ENCODE measurements at places on chromosomes 12 and 14.

DNA sequence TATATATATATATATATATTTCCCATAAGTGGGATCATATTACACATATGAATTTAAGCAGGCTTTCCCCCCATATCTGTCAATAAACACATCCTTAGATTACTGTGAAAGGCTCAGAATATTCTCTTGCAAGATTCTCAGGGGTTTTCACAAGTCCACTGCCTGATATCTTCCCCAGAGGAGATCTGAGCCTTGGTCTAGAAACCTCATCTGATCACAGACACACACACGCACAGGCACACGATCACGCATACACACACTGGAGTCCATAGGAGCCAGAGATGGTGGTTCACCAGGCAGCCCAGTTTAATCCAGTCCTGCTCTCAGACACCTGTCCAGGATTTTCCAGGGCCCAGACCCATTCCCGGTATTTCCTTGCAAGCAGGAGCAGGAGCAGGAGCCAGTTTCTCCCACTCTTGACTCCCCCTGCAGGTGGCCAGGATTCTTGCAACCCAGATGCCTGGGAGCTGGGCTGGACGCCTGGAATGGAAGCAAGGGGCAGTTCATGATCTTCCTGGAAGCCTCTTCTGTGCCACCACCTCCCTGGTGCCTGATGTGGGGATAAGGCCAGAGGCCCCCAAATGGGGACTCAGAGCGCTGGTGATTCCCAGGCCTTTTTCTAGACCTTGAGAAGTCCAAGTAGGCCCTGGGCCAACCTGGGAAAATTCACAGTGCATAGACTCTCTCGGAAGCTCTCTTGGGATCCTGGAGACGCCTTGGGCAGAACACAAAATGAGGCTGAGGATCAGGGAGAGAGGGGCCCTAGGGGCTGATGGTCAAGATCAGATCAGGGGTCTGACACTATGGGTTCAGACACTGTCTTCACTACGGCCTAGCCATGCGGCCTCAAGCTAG lies 16.5 kb upstream of the KRT78 start:
- DNase-seq = peak; percentile 59

DNA sequence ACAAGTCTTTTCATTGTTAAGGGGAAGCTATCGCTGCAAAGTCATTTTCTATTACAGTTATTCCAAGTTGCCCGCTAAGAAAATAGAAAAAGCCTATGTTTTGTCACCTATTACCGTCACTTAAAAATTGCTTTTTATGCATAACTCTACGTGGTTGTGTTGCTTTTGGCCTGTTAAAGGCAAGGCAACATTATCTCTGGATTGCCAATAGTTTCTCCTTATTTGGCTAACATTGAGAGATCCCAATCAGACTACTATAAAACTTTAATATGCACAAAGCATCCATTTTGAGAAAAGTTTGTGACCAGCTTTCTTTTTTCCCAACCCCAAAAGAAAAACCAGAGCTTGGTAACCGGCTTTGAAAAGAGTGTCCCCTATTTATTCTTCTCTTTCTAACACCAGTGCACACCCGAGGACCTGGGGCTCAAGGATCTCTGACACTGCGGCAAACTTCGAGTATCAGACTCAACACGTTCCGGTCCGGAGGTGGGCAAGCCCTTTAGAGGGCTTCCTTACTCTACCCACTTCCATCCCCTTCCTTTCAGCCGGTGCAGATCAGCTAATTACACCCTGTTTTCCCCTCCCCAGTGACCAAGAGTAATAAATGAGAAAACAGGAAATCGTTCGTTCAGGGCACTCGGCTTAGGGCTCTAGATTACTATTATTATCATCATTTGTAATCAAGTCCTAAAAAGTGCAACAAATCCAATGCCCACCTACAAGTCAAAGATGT lies 1.2 kb downstream of the PPP1R12A start:
- DNase-seq = peak; percentile 12

- no peak for DNase-seq
Observed at GRCh38 chr12:94080341-94081009, 67.9 kb upstream of the PLXNC1 start.

DNA sequence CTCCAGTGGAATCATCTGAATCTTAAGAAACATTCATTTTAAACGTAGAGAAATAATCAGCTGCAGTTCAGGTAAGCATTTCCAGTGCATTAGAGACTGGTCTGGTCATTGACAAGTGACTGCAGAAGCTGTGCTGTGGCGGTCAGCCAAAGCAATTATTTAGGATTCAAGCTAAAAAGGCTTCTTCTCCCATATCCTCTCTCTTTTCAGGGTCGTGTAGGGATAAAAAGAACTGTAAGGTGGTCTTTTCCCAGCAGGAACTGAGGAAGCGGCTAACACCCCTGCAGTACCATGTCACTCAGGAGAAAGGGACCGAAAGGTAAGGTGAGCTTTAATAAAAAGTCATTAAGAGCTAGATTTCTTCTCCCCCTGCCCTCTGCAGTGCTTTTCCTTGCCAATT lies 48.1 kb downstream of the MSRB3 start:
- no peak for DNase-seq

DNA sequence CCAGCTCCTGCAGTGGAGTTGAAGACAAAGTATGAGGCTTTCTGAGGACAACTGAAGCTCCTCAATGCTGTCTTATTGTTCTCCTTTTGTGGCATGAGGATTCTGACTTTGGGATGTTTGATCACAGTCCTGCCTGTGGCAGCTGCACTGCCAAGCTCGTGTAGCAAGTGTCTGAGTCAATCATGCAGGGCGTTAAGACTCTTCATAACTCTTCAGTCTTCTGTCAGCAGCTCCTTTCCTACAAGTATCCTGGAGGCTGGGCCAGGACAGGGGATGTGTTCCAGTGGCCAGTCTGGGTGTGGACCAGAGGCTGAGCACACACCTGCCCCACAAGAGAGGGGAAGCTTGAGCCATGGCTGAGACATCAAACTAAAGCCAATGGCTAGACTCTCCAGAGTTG lies 94.3 kb downstream of the PELI2 start:
- DNase-seq = no peak

DNA sequence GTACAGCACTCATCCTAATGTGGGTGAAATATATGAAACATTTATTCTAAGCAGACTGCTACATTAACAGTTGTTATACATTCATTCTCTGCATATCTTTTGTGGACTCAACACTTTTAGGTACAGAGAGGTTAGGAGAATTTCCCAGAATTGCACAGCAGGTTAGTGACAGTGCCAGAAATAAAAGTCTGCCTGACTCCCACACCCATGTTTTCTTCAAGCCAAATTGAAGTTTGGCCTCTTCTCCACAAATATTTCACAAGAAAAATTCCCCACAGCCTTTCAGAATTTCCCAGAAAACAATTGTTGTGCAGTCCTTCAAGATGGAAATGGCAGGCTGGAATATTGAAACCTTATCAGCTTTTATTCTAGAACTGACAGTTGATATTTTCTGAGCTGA lies 464.8 kb downstream of the RAD51B start:
- DNase-seq = no peak

GRCh38 chr12:6700646-6701051 lies at the start of gene PIANP:
Gene PIANP (minus strand): TSS chr12:6700815. CDS start chr12:6698061, 2,754 bp downstream.
- no peak for DNase-seq

GRCh38 chr12:66032739-66033138 lies 97.8 kb downstream of the LLPH start:
- DNase-seq = no peak

GRCh38 chr12:63846238-63846967 lies 1.9 kb downstream of the SRGAP1 start:
- no peak for DNase-seq

DNA sequence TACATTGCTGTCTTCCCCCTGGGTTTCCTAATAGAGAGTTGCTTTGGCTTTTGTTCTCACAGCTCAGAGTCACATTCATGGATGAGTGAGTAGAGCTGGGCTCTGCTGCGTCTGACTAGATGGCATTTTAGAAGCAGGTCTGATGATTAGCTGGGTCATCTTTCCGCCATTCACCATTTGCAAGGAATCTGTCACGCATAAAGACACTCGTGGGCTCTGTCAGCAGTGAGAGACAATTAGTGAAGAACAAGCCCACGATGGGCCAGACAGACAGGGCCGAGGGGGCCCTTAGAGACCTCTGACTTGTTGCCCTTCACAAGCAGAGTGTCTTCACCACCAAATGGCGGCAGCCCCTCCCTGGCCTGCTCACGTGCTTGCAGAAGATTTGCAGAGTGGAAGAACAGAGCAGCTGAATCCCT lies 175.0 kb downstream of the CRADD start:
- DNase-seq = no peak

GRCh38 chr14:21191809-21192446 lies 36.1 kb upstream of the OR5AU1 start:
- peak; percentile 29 for DNase-seq

GRCh38 chr14:62662811-62663455 lies 382.3 kb downstream of the KCNH5 start:
- DNase-seq = peak; percentile 34

GRCh38 chr12:58711974-58712373 lies 208.3 kb downstream of the LRIG3 start:
- DNase-seq = peak; percentile 92

DNA sequence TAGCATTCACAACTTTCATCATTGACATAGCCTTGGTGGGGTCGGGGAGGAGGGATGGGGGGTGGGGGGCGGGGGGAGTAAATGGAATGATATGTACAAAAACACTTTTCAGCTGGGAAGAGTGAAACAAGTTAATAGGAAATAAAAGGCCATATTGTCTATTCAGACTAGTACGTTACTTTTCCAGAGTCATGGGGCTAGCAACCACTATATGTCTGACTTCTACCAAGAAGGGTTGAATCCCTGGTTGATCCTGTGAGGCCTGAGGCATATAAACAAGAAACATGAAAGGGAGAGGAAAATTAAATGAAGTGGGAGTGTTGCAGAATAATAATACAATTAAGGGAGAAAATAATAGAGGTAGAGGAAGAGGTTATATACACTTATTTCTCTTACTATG lies 225.5 kb downstream of the ERC1 start:
- no peak for DNase-seq

DNA sequence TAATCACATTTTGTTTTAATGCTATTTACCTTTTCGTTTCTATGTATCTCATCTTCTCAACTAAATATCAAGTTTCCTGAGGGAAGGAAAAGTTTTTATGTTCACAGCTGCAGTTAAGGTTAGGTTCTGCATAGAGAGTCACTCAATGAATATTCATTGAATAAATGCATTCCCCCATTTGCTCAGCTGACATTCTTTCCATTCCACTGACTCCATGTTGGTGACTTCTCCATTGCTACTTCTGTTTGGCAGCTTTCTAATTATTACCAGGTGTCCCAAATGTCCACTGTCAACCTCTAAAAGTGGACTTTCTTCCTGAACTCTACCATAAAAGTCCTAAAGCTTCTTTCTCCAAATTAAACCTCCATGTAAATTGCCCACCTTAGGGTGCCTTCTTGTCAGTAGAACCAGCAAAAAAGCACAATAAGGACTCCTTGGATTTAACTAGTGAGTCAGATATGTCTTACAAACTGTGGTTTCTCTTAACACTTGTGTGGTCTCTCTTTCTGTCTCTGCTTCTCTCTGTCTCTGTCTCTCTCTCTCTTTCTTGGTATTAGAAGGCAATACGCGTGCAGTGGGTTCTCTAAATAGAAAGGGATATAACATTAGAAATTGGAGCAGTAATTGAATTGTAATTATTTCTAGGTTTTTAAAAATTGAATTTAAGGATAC lies 85.9 kb downstream of the TMEM117 start:
- DNase-seq = peak; percentile 44

- DNase-seq = no peak
Observed at GRCh38 chr12:109537136-109537535, 36.2 kb downstream of the MMAB start.
